NCI-H2081 treated with DMSO at 0.1 percent for 48 hours (cell line): ENCODE measurements at places on chromosomes 11 and 22.

DNA sequence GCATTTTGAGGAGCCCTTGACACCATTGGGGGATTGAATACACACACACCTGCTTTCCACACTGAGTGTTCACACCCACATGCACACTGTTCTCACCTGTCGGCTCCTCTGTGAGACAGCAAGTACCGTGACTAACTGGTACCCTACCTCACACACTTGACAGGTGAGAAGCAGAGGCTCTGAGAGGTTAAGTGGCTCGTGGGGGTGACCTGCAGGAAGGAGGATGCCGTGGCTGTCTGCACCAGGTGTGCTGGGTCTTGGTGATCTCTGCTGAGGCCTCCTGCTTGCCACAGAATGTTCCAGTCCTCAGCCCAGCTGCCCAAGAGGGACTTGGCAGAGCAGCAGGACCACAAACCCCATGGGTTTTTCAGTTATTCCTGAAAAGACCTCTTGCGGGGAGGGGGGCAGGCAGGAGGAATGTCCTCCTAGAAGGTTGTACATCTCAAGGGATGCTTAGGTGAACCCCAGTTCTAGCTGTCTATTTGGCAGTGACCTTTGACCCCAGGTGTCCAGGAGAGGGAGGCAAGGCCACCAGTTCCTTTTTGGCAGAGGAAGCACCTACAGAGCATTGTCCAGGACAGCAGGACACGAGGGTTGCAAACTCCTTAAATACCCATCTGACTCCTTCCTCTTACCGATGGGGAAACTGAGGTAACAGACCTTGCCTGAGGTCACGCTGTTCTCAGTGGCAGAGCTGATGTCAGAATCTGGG is 66.0 kb downstream of the SHISAL1 start:
- DNase-seq, result no peak

- DNase-seq, result no peak
Observed at GRCh38 chr11:117795638-117796455, 1.2 kb downstream of the DSCAML1 start.

GRCh38 chr11:134756811-134757540 is 344.9 kb upstream of the B3GAT1 start:
- DNase-seq, result no peak

GRCh38 chr11:1342946-1343345 is 33.5 kb upstream of the TOLLIP start:
- DNase-seq, result no peak

DNA sequence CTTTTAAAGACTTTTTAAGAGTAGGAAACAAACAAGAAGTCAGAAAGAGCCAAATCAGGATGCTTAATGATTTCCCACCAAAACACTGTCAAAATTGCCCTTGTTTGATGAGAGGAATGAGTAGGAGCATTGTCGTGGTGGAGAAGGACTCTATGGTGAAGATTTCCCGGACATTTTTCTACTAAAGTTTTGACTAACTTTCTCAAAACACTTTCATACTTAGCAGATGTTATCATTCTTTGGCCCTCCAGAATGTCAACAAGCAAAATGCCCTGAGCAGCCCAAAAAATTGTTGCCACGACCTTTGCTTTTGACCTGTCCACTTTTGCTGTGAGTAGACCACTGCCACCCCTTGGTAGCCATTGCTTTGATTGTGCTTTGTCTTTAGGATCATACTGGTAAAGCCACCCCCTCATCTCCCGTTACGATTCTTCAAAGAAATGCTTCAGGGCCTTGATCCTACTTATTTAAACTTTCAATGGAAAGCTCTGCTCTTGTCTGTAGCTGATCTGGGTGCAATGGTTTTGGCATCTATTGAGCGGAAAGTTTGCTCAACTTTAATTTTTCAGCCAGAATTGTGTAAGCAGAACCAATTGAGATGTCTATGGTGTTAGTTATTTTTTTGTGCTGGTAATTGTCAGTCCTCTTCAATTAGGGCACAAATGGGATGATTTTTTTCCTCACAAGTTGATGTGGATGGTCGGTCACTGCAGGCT is 67.2 kb downstream of the ADM start:
- no peak for DNase-seq

- no peak for DNase-seq
Observed at GRCh38 chr22:19637408-19638281, 76.7 kb upstream of the SEPTIN5 start.

DNA sequence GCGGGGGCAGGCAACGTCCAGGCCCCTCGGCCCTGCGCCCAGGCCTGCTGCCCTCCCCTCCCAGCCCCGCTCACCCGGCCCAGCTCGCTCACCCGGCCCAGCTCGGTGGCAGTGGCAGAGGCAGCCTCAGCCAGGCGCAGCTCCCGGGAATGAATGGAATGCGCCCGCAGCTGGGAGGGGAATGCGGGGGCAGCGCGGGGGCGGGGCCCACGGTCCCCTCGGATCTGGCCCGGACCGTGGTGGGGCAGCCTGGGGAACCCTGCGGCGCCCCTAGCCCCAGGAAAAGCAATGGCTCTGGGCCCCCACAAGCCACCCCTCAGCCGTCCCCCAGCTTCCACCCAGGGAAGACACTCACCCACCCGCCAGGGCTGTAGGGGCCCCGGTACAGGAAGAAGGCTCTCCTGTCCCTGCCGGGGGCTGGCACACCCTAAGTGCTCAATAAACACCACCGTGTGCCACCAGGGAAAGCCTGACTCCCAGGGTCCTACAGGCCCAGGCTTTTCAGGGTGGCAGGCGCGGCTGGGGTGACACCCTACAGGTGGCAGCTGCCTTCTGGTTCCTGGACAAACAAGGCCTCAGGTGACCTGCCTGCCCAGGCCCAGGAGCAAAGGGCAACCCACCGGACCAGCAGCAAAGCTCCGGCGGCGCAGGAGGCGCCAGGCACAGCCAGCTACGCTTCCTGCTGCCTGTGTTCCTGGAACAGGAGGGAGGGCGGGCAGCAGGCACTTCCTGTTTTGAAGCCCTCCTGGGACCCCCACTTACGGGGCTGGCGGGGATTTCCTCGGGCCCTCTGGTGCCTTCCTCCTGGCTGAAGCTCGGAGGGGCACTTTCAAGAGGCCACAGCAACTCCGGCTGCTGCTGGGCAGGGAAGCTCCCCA is 13.8 kb downstream of the PLXNB2 start:
- DNase-seq, result no peak
